ENCODE measurements at places on chromosomes 12 and 14.
A peak's percentile ranks its signal among the peaks of the same experiment; 100 is the strongest.

- peak; percentile 25 for DNase-seq
Observed at GRCh38 chr12:5889381-5890047, 55.5 kb downstream of the ANO2 start.

DNA sequence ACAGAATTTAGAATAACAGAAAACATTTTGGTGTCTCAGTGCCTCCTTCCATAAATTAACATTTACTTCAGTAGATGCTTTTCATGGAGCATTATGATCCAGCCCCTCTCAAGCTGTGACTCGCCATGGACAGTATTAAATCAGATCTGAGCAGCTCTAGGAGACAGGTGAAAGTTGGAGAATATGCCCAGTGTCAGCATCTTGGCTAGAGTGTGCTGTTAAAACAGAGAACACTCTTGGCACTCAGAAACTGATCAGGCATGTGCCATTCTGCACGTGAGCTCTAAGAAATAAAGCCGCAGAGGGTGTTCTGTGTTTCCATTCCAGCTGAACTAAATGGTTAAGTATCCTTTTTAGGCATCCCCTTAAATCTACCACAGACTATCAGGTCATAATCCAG is 68.0 kb downstream of the DIP2B start:
- DNase-seq: no peak

GRCh38 chr14:42731480-42731879 is 1124.8 kb downstream of the LRFN5 start:
- no peak for DNase-seq

DNA sequence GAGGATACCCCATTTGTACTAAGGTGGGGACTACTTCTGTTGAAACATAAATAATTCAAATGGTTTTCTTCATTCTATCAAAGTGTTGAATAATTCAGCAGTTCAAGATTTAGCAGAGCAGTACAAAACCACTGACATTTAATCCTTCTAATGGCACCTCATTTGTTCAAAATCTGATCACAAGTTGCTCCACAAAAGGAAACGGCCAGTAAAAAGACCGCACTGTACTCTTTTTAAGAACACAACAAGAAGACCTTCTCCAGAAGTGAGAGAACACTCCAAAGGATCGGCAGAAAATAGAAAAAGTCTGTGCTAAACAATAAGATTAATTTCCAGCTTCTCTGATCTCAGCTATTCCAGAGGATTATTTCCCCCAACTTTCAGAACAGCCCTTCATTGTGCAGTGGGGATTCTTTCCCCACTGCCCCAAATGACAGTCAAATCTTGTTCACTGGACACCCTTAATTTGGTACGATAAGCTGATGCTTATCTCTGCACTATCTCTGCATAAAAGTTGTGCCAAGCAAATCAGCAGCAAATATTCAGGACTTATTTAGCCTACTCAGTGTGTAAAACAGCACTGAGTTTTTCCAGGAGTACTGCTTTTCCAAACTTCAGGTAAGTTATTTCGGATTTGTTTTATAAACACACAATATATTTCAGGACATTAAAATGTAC is 5.2 kb downstream of the MPHOSPH9 start:
- no peak for DNase-seq
